ENCODE measurements at places on chromosomes 4 and X.

- no peak for DNase-seq
Measured at GRCh38 chr4:119623025-119623424, 5.6 kb downstream of the PDE5A start.

- no peak for DNase-seq
Measured at GRCh38 chrX:16479206-16479869, 170.6 kb upstream of the S100G start.

DNA sequence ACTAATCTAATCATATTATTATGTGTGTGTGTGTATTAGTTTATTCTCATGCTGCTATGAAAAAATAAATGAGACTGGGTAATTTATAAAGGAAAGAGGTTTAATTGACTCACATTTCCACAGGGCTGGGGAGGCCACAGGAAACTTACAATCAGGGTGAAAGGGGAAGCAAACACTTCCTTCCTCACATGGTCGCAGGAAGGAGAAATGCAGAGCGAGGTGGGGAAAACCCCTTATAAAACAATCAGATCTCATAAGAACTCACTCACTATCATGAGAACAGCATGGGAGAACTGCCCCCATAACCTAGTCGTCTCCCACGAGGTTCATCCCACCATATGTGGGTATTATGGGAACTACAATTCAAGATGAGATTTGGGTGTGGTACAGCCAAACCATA is 190.9 kb upstream of the TAPT1 start:
- no peak for DNase-seq

DNA sequence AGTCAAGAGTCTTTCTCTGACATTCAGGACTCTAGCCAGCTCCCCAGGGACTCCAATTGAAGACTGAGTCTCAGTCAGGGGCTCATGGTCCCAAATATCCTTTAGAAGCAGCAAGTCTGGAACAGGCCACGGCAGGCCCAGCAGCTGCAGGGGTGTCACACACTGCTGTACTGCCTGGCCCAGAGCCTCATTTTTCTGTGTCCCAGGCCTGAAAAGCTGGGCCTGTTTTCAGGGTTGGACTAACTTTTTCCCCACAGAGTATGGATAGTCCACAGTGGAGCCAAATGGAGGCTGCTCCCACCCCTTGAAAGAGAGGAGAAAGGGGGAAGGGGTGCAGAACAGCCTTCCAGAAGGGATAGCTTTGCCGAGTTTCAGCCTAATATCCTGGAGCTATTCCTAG is 146.8 kb upstream of the NALF2 start:
- no peak for DNase-seq

DNA sequence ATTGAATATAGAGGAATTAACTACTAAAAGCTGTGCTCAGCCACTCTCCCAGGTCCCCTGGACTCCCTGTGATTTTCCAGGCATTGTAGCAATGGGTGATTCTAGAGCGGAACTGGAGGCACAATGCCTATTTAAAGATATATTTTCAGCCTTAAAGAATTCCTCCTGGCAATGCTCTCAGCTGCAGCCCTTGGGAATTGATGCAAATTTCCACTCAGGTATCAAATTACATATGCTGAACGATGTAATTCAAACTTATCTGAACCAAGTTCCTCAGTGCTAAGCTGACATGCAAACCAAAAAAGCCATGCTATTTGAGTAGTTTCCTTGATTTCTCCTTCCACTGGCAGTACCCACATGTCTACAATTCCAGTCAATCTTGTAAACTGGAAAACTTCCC is 86.3 kb upstream of the GABRA3 start:
- no peak for DNase-seq

DNA sequence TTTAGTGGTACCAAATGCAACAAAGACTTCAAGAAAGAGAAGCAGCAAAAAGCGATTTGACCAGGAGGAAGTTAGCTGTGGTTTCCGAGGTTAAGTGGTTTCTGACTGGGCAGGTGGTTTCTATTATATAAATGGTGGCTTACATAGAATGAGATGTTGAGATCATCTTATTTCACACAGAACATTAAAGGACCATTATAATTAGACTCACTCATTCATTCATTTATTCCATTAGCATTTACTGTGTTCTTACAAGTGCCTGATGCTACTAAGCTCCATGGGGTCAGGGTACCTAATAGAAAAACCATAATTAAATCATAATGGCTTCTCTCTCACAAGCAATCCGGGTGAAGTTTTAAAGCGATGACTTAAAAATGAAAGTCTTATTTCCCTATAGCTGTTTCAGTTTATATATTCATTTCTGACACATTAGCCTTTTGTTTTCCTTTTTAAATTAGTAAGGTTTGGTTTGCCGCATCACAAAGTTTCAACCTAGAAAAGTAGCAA is 10.6 kb downstream of the TSPAN6 start:
- DNase-seq, result no peak

DNA sequence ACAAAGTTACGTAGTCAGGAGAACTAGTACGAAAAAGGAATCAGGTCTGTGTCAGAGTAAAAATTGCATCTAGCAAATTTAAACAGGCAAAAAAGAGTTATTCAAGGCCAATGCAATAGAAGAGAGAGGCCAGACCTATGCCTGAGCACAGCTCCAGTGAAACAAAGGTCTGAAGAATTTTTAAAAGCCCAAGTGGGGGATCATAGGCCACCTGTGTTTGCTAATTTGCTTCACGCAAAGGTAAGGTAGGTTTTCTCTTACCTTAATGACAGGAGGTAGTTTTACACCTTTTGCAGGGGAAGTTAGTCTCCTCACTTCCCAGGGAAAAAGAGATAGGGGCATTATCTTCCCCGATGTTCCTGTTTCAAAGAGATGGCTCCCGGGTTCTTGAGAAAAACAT is 448.6 kb upstream of the TECRL start:
- no peak for DNase-seq

DNA sequence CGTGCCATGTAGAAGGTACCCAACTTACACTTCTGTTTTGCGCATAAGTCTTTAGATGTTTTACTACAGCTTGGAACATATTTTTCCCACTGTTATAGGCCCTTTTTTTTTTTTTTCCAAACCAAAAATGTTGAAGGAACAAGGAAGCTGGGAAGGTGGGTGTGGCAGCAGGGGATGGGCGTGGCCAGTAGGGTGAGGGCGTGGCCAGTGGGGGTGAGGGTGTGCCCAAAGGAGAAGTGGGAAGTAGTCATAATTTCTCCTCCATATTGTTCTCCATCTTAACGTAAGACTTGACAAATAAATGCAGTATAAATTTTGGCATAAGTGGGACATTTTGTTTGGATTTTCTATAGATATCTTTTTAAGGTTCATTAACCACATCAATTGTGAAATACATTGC is 30.4 kb downstream of the CLDN22 start:
- no peak for DNase-seq

DNA sequence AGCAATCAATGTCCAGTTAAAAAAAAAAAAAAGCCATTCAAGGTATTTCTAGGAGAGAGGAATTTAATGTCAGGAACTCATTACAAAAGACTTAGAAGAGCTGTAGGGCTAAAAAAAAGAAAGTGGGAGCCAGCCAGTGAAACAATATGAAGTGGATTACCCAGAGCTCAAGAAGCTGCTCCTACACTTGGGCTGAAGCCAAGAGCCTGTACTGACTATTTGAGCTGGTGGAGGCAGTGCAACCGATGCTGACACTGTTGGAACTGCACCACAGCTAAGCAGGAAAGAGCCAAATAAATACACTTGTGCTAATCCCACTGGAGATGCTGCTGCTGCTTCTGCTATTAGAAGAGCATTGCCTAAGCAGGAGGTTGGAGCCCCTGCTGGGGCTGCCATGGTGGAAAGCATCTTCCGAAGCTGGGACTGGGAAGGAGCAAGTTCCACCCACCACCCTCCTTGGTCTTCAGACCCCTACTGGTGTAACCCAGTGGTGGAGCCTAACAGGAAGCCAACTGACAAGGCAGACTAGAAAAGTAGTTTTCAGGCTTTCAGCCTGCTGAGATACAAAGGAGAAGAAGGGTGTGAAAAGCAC is 65.4 kb downstream of the CXXC4 start:
- DNase-seq, result no peak

GRCh38 chr4:143383005-143383574 is 46.4 kb downstream of the GAB1 start:
- DNase-seq, result no peak

GRCh38 chr4:94995684-94996394 is 238.1 kb downstream of the BMPR1B start:
- no peak for DNase-seq

DNA sequence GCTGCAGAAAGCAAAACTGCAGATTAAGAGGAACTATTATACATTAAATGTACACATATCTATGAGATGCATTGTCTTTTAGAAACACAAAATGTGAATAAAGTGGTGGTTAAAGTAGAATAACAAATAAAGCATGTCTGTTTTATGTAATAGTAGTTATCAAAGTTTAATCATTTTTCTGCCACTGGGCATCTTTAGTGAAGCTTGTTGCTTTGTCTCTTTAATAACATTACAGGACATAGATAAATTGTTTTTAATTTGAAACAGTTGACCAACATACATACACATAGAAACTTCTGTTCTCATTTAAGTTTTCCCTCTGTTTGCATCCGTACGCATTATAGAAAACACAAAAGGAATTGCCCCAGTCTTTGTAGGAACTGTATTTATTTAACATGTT is 1700.0 kb upstream of the ADGRL3 start:
- no peak for DNase-seq

DNA sequence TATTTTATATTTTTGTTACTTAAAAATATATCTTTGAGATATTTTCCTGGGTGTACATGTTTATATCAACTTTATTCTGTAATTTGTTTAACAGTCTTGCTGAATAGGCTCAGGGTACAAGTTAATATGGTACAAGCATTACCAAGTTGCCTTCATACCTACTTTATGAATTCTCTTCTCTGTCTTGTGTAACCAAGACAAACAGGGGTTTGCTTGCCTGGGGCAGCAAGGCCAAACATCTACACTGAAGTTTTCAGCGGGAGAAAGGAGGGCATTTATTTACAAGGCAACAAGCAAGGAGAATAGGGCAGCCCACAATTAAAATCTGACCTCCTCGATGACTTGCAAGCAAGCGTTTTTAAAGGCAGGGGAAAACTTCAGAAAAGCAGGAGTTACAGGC is 24.2 kb downstream of the PPP4R3C start:
- no peak for DNase-seq

GRCh38 chr4:24753519-24753918 is 41.9 kb upstream of the SOD3 start:
- no peak for DNase-seq

- no peak for DNase-seq
Measured at GRCh38 chr4:113851816-113852215, 90.3 kb upstream of the CAMK2D start.

- no peak for DNase-seq
Measured at GRCh38 chrX:130446974-130447373, 45.2 kb downstream of the RBMX2 start.

DNA sequence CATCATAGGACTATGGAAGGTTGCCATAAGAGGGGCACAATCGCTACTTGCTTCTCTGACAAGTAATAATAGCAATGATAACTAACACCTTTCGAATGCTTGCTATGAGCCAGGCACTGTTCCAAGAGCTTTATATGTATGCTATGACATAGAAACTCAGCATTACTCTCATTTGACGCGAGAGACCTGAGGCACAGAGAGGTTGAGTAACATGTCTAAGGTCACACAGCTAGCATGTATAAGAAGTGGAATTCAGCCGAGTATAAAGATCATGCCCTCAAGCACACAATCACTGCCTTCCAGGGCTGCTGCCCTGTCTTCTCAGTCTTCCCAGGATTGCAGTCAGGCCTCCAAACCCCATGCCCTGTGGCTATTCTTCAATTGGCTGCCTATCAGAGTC is 19.5 kb downstream of the PJA1 start:
- no peak for DNase-seq

- no peak for DNase-seq
Measured at GRCh38 chr4:134740290-134740689, 538.7 kb upstream of the PABPC4L start.

- DNase-seq, result no peak
Measured at GRCh38 chr4:109315818-109316217, 13.4 kb upstream of the COL25A1 start.

GRCh38 chr4:64001229-64001898 is 407.9 kb downstream of the TECRL start:
- DNase-seq, result no peak

GRCh38 chrX:34956916-34957315 is 14.3 kb downstream of the FAM47B start:
- no peak for DNase-seq

- DNase-seq, result no peak
Measured at GRCh38 chrX:154695911-154696675, 42.7 kb upstream of the CTAG2 start.

GRCh38 chrX:35699642-35700041 is 98.5 kb upstream of the MAGEB16 start:
- no peak for DNase-seq

- no peak for DNase-seq
Measured at GRCh38 chr4:182425302-182425701, 182.1 kb downstream of the TENM3 start.

DNA sequence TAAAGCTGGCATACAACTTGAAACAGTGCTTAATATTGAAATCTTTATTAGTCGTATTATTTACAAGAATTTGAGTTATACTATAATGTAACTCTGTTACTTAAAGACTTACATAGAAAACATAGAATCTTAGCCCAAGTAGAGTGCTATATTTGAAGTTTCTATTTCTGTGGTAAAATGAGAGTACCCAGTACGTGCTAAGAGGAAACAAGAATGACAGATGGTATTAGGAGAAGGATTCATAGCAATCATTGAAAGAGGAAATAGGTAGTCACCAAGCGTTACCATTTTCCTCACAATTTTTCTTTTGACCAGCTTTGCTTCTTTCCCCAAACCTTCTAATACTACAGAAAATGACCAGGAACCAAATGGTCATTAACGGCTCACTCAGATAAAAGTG is 412.1 kb upstream of the GRIA3 start:
- DNase-seq, result no peak

DNA sequence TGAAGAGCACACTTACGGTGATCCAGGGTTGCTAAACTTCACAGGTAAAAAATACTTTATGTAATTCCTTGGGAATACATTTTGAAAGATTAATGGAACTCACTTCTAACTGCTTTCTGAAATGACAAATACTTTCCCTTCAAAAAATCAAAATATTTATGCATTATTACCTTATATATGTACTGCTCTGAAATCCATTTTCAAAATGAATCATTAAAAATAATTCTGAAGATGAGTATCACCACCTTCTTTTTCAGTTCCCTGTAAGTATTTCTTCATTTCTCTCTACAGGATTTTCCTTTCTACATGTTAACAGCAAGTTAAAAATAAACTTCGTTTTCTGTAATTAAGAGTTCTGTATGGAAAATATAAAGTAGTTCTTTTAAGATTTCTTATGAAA is 428.6 kb downstream of the TMA16 start:
- DNase-seq, result no peak

DNA sequence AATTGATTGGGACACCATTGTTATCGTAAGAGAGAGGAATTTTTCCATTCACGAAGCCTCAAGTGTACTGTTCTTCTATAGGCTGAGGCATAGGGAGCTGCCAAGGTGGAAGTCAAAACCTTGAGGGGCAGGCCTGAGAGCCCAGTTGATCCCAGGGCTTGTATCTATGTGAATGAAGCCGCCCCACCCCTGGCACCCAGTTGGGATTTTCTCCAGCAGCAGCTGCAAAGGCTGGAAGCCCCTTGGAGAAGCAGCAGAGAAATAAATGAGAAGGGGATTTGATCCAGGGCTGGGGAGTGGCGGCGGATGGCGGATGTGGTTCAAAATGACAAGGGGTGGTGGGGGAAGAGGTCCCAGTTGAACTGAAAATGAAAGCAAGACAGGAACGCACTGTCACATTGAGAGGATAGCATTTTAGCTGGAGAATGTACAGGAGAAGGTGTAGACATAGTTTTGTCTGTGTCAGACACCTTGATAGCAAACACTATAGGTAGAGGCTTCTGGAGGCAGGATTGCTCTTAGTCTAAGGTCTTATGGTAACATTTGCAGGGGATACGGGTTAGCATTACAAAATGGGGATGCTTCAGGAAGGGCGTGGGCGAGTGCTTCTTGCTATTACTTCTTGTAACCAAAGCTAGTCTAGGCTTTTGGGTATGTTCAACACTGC is 32.6 kb downstream of the DOCK11 start:
- no peak for DNase-seq
